ENCODE measurements at places on chromosomes 6 and 20.

- DNase-seq = no peak
Measured at GRCh38 chr20:6680854-6681253, 86.6 kb upstream of the BMP2 start.

DNA sequence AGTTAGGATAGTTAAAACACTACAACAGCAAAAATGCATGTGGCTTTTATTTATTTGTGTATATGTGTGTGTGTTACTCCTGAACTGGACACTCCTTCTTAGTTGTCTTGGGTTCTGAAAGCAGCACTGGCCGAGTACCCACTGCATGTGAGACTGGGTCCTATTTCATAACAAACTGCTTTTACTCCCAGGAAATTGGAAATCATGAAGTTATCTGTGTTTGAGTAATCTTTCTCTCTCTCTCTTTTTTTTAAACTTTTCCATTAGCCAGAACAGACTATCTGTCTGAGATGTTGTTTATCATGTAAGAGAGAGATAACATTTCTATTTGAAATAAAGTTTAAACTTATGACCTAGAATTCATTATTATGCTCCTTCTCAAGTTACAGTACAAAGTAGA lies 110.4 kb downstream of the LIN28B start:
- no peak for DNase-seq

- no peak for DNase-seq
Measured at GRCh38 chr20:36663031-36663430, 17.0 kb upstream of the SLA2 start.

GRCh38 chr20:24305371-24305770 lies 164.1 kb upstream of the SYNDIG1 start:
- no peak for DNase-seq

DNA sequence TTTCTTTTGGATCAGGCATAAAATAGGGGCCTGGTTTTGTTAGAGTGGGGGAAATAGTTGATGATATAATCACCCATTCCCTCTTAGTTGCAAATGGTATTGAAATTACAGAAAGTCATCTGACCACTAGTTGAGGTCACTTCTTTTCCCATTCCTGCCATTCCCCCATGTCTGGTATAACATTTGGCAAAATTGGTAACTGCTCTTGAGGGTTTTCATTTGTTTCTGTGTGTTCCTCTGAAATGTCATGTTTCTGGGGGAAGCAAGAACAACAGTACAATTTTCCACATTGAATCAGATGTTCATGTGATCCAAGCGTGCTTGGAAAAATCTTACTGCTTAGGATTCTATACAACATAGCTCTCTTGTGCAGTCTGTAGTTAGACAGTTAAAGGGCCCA lies 7.3 kb downstream of the AIG1 start:
- DNase-seq = no peak

- no peak for DNase-seq
Measured at GRCh38 chr6:103617642-103618041, 1242.1 kb downstream of the HACE1 start.

- DNase-seq = no peak
Measured at GRCh38 chr6:158830736-158831135, 11.6 kb upstream of the EZR start.

- no peak for DNase-seq
Measured at GRCh38 chr6:37134396-37135191, 35.4 kb upstream of the PIM1 start.

DNA sequence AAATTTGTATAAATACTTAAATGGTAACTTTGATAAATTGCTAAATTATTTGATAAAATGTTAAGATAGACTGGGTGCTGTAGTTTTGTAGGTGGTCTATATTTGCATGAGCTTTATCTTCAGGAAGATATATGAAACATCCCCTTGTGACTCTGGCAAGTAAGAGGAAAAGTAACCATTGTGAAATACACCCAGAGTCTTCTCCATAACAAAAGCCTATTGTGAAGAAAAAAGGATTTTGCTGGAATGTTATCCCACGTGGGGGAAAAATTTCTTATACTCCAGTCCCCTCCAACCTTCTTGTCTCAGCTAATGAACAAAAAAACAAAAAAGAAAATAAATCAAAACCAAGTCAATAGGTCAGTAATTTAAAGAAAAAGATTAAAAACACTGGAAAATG lies 600.7 kb downstream of the HDGFL1 start:
- no peak for DNase-seq

- DNase-seq = no peak
Measured at GRCh38 chr6:39080246-39080875, 31.8 kb downstream of the GLP1R start.

DNA sequence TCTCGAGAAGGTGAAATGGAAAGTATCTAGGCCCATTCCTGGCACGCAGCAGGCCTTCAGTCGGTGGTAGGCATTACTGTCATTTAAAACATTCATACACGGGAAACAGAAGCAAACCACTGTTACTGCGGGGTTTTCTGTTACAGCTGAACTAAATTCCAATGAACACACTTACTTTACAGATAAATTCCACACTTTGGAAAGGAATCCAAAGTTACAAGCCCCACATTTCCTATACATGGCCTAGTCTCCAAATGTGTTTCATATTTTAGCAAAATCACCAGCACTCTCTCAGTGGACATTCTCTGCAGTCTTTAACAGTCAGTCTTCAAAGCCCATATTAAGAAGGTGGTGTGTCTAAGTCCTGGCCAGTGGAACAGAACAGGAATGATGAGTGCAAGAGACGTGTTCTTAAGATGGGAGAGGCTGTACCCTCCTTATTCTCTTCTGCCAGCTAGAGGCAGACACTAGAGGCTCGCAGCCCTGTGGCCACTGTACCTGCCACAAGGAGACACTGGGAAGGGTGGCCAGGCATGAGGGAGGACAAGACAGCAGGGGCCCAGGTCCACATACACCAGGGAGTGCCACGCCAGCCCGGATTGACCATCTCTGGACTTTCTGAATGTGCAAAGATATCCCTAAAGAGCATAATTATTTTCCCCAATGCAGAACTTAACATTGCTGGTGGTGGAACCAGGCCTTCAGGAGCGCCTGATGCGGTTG lies 76.4 kb downstream of the CDC5L start:
- no peak for DNase-seq

DNA sequence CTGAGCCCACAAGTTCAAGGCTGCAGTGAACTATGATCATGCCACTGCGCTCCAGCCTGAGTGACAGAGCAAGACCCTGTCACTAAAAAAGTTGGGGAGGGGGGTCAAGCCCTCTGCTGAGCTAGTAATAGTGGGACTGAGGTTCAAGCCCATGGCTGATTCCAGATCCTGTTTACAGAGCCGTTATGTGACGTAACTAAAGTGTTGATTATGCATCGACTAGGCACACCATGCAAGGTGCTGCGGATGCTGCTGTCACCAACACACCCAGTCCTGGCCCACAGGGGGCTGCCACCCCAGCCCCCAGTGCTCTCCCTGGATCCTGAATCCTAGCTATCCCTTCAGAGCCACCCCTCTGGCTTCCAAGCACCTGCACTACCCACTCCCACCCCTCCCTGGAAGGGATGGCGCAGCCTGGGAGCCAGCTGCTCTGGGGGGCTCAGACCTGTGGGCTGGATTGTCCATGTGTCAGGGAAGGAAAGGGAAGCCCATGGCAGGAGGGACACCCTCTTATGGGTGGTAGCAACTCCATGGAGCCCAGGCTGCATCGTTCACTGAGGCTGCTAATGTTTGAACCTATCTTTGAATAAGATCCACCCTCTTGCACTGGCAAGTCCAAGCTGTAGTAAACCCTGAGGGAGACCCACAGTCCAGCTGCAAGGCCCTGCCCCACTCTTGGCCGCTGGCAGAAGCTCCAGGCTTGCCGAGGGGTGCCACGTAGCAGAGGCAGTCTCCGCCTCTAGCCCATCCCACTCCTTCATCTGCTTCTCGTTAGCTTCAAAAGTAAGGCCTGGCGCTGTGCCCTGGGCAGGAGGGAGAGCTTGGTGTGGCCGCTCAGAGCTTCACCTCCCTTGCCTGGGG lies 95.0 kb downstream of the SNX5 start:
- DNase-seq = no peak

DNA sequence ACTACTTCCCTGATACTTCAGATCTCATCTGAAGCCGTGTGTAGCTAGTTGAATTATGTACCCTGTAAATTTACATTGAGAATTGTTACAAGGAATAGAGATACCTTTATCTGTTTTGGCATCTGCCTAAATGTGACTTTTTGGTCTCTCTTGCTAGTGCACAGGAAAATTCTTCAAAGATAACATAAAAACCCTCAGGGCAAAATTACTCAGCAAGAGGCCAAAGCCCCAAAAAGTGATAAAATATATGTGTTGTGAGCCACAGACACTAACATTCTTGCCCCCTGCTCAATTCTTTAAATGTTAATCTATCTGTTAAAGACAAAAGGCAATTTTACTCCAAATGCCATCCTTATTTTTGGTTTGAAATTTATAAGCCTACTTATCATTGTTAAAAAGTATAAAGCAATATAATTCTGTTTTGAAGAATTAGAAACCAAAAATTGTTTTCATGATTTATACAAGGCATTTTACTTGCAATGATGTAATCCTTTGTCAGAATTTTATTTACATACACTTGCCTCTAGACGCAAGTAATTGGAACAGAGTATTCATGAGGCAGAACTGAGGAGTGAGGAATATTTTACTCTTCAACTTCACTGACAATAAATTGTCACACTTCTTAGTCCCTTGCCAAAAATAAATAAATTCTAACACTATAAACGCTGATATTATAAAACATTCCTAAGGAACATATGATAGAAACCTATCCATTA lies 186.2 kb downstream of the EPM2A start:
- DNase-seq = no peak

DNA sequence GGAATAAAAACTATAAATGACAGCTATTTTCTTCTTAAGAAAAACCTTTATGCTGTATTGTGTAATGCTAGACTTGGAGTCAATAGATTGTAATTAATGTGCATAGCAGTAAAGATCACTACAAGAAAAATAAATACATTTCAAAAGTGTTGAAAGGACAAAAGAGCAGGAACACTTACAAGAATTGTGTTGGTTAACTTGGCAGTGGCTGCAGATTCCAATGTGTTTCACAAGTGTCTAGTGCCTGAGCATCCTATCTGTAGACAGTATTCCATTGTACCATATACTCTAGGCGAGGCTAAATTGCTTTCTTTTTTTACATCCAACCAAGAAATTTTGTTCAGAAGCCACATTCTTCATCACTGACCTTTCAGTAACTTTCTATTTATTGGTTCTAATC lies 924.1 kb downstream of the EPHA7 start:
- no peak for DNase-seq

DNA sequence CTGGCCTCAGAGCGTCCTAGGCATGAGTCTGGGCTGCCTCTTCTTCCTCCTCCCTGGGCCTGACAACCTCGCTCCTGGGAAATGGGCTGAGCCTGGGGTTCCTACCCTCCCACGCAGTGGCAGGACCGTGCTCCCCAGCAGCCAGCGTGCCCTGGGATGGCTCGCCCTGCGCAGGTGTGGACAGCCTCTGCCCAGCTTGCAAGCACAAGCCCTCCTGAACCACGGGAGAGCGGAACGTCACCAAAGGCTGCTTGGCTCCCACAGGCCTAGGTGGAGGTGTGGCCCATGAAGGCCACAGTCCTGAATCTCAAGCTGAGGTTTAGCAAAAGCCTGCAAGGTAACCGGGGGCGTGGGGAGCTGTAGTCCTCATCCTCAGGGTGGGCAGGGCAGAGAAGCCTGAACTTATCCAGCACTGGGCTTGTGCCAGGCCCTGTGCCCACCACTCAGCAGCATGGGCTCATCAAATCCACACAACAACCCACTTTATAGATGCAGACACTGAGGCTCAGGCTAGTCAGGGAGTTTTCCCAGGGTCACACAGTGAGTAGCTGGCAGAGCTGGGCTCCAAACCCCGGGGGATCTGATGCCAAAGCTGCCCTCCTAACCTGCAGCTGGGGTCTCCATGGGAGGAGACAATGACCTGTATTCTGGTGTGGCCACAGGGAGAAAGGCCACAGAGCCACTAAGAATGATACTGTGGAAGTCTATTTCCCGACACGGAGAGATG lies 25.3 kb downstream of the RBM38 start:
- no peak for DNase-seq

DNA sequence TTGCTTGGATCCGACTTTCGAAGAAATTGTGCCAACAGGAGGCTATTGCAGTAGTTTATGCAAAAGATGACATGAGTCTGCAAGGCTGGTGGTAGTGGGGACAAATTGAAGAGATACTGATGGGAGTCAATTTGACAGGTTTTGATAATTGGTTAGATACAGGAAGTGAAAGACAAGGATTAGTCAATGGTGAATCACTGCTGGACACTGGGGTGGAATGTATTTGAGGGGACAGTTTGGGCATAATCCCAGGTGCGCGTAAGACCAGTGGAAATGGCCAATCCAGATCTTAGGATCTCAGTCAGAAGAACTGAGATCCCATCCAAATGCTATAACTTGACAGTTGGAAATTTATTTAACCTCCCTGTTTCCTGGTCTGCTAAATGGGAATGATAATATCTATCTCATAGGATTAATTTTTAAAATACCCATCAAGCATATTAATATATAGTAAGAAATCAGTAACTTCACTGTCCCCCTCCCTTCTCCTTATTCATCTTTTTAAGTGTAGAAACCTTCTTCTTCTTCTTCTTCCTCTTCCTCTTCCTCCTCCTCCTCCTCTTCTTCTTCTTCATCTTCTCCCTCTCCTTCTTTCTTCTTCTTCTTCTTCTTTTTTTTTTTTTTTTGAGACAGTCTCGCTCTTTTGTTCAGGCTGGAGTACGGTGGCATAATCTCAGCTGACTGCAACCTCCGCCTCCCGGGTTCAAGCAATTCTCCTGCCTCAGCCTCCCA lies 30.9 kb upstream of the ERVFRD-1 start:
- DNase-seq = no peak

GRCh38 chr6:166763606-166764472 lies 136.8 kb upstream of the RPS6KA2 start:
- no peak for DNase-seq

DNA sequence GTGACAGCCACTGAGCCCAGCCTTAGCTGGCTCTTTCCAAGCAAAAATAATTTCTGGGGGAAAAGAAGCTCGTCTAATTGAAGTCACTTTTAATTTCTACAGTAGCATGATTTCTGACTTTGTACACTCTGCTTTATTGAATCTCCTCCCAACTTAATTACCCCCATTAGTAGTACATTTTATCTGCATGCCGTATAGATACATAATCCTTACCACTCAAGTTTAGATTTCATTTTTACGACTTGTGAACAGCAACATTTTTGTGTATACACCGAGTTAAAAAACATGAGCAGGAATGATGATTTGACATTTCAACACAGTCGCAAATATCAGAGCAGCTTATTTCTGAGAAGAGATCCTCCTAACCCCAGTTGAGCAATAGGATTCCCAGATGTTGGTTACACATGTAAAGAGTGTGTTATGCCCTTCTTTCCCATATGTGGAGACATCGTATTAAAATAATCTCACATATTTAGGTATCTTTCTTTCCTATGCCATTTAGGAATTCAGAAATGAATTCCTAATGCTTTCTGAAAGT lies 127.3 kb upstream of the MTHFD1L start:
- no peak for DNase-seq

- DNase-seq = no peak
Measured at GRCh38 chr20:965956-966355, 36.2 kb downstream of the RSPO4 start.

- no peak for DNase-seq
Measured at GRCh38 chr6:20279051-20279450, 66.8 kb upstream of the MBOAT1 start.

All from stimulated activated CD4-positive, alpha-beta T cell treated with anti-CD3 and anti-CD28 coated beads, Interleukin-12 subunit alpha, Interleukin-12 subunit beta, amount 100 ng/mL, for 24 hours (primary cell).